ENCODE measurements at places on chromosomes 6 and 20.

GRCh38 chr6:17707371-17707651 lies 586 bp upstream of the NUP153 start:
- no peak for DNase-seq

- no peak for DNase-seq
Measured at GRCh38 chr6:47106216-47106615, 64.1 kb upstream of the ADGRF1 start.

- no peak for DNase-seq
Measured at GRCh38 chr20:20321134-20321533, 46.8 kb upstream of the INSM1 start.

GRCh38 chr6:90896075-90896547 lies 309.2 kb upstream of the MAP3K7 start:
- no peak for DNase-seq

GRCh38 chr6:53220605-53221004 lies 72.0 kb upstream of the GCM1 start:
- DNase-seq = no peak

DNA sequence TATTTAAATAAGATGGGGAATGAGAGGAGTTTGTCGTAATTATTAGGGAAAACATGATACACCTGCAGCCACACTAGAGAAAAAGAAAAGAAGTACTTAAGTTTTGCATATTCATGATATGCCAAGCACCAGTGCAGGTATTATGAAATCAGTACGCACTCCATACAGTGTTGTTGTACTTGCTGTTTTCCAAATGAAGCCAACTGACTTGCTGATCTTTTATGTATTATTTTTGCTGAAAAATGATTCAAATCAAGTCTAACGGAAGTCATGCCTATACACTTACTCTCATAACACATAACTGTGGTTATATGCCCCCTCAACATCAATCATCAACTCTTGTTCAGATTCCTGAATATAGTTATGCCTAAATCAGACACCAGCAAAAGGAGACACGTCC lies 584.9 kb upstream of the EYS start:
- no peak for DNase-seq

GRCh38 chr6:169173532-169174268 lies 79.9 kb downstream of the THBS2 start:
- DNase-seq = no peak

- DNase-seq = no peak
Measured at GRCh38 chr6:17156966-17157365, 55.1 kb downstream of the STMND1 start.

DNA sequence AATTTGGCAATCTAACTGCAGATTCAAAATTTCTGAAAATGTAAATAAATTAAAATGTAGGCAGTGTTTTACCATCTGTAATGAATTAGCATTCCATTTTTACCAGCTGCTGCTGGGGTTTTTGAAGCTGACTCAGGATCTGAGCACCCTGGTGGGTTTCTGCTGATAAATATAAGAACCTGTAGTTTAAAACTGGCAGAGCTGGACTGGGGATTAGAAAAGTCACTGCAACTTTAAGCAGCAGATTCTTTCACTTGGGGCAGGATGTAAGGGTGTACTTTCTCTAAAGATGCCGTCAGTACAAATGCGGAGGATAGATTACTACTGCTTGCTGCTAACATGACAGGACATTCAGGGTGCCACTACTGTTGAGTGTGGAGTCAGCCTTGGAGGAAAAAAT lies 341.8 kb downstream of the CDKAL1 start:
- no peak for DNase-seq

- peak; percentile 32 for DNase-seq
Measured at GRCh38 chr20:5001174-5002076, at the start of gene SLC23A2. Gene SLC23A2 (minus strand): TSS chr20:5001510. CDS start chr20:4932562, 68,948 bp downstream.

DNA sequence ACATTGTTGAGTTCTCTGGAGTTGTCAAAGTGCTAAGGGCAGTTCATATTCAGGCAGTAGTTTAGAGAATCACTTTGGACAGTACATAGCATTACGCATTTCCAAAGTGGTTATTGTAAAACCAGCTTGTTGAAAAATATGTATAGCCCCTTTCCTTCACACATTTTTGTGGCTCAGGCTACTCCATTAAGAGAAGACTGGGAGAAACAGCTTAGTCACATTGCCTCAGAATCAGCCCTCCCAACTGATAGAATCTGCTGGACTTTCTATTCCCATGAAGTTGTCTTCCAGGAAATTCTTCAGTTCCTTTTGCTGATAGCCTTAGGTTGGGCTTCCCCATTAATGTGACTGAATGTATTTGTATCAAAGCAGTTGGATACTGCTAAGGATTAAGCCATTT lies 39.5 kb upstream of the HDGFL1 start:
- no peak for DNase-seq

GRCh38 chr20:54017846-54018245 lies 52.5 kb downstream of the BCAS1 start:
- DNase-seq = no peak

DNA sequence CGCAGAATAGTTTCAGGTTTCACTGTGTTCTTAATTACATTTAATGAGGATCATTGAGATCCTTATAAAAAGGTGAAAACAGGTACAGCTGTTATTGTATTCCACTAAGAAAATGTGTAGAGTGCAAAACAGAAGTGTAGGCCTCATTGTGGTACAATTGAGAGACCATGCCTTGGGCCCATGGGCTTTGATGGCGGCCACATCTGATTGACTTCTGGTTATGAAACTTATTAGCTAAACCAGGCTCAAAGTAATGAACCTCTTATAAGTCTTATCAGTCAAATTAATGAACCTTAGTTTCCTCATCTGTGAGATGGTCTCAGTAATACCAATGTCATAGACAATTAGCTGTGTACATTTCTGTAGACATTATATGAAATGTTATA lies 148.7 kb downstream of the ZDHHC14 start:
- no peak for DNase-seq

DNA sequence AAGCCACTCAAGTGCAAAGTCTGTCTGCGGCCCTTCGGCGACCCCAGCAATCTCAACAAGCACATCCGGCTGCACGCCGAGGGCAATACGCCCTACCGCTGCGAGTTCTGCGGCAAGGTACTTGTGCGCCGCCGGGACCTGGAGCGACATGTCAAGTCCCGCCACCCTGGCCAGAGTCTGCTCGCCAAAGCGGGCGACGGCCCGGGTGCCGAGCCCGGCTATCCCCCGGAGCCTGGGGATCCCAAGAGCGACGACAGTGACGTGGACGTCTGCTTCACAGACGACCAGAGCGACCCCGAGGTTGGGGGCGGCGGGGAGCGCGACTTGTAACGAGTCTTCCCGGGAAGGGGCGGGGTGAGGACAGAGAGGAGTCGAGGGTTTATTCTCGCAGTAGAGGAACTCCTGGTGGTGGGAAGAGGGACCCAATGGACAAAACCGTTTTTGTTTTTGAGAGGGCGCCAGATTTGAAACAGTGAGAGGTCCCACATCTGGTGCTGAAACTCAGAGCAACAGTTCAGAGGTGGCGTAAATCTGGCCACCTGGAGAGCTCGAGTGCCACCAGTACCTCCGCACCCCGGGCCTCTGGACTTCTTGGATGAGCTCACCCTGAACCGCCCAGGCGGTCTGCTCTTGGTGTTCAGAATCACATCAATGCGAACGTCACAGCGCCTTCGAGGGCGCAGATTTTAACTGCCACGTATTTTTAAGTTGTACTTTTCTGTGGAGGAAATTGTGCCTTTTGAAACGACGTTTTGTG lies 8.0 kb downstream of the PRDM13 start:
- no peak for DNase-seq

- DNase-seq = no peak
Measured at GRCh38 chr6:36772397-36772796, 66.8 kb downstream of the CPNE5 start.

DNA sequence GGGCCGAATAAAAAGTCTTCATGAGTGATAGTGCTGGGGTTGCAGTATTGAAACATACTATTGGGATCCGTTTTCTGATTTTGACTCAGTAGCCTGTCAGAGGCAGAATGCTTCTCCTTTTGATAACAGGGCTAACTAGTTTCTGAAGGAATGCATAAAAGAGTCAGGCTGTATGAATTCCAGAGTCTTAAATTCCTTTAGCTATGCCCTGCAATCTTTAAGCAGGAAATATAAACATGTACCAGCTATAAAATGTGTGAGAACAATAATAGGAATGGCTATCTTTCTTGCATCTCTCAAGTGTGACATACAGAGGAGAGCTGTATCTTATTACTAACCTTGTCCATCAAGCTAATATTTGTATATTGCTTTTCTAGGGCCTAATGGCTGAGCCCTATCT lies 917.1 kb downstream of the KIF16B start:
- DNase-seq = no peak

- DNase-seq = no peak
Measured at GRCh38 chr20:49210101-49210756, 9.0 kb upstream of the DDX27 start.

GRCh38 chr6:169370054-169370453 lies 116.4 kb upstream of the THBS2 start:
- DNase-seq = no peak

DNA sequence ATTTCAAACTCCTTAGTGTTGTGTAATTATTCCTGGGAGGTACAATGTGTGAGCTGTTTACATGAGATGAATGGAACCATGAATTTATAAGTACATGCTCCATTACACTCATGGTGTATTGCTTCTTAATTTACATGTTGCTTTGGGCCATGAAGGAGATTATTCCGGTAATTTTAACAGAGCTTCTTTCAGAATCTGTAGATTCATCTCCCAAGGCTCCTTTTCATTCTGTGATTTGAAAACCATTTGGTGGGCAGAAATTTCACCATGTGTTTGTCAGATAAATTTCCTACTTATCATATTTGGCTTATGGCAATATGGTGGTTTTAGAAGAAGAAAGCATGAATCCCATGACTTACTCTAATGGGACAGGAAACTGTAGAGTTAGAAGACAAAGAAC lies 421.6 kb upstream of the EYS start:
- DNase-seq = no peak

DNA sequence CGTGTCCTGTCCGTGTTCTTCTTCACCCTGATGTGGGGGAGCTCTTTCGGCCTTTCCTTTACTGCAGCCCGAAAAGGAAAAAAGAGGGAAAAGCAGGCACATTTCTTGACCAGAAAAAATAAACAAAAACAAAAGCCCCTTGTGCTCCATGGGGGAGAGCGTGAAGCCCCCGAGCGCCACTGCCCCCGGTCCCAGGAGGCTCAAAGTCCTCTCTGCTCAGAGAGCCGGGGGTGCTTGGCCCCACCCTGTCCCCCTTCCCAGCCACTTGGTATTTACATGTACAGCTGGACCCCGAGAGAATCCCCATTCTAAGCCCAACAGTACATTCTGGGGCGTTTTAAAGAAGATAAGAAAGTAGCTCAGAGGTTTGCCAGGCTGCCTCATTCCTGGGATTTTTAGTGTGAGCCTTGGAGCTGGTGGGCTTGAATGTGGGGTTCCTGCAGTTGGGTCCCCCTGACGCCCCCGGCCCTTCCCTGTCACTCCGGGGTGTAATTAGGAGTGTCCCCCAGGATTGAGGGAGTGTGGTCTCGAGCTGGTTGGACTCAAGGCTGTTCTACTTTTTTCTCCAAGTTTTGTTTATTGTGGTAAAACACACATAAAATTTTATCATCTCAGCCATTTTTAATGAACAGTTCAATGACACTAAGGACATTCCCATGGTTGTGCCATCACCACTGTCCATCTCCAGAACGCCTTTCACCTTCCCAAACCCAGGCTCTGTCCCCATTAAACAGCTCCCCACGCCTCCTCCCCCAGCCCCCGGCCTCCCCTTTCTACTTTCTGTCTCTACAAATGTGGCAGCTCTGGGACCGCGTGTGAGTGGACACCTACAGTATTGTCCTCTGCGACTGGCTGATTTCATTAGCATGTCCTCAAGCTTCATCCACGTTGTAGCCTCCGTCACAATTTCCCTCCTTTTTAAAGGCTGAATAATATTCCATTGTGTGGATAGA lies 55.7 kb upstream of the BHLHE23 start:
- DNase-seq = no peak

- DNase-seq = no peak
Measured at GRCh38 chr20:43755851-43756250, 29.0 kb upstream of the GTSF1L start.

DNA sequence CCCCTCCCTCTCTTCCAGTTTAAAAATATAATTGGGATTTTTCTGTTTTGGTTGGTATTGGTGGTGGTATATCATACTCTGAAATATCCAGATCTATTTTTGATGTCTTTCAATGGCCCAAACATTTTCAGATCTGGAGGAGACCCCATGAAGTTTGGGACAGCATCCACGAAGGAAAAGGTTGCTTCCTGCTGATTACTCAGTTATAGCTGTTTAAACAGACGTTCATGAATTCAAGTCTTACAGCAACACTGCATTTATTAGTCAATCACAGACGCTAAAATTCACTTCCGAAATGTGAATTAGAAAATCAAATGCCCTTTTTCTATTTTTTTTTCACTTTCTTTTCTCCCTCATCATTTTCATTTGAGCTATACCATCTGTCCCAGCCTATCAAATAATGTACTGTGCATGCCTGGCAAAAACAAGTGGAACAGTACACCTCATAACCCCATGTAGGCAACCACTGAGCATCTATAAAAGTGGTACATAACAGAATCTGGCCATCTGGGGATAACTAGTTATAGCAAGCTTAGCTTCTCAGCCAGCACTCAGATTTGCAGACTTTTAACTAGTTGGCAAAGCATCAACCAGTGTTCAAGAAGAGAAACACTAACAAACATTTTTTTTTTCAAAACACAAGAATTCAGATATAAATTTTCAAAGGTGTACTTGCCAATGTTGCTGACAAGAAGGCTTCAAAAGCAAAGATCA lies 124.5 kb downstream of the HIVEP2 start:
- DNase-seq = no peak

GRCh38 chr6:97394160-97394748 lies 111.2 kb upstream of the MMS22L start:
- DNase-seq = no peak

GRCh38 chr6:109117346-109118035 lies 22.2 kb downstream of the CEP57L1 start:
- no peak for DNase-seq

GRCh38 chr6:166950443-166950821 lies 5.9 kb downstream of the RNASET2 start:
- no peak for DNase-seq

GRCh38 chr20:4180356-4180755 lies 165.0 kb upstream of the RNF24 start:
- DNase-seq = no peak

DNA sequence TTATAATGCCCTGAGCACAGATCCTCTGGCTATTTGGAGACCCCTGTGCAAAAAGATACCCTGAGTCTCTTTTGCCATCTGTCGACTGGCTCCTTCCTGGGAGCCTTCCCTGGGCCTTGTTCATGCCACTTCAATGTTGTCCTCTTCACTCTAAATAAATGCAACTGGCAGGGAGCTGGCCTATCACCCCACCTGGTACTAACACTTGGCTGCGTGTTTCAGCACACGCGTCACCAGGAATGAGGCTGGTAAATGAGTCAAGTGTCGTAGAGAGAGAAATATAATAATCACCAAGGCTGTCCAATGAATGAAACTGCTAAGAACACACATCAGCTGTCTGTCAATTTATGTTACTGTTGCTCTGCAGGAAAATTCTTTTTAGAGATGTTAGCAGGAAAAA lies 374.6 kb upstream of the JARID2 start:
- DNase-seq = no peak
